Pancreas (tissue), 10 donors: ENCODE measurements at places on chromosomes 3 and 15. TPM values are rescaled to one million over a fixed set of nuclear protein-coding genes. Genes with fewer than 3 reads are reported as not detected.

Gene MORC1
- total RNA-seq, result not detected

Gene HYAL1
- 7.1 TPM for total RNA-seq

Gene GNB4
- 1.5 TPM for total RNA-seq

Gene SLCO2A1
- total RNA-seq, result 10.7 TPM

Gene PPP2R3A
- total RNA-seq, result 4.1 TPM

Gene DPPA4
- not detected for total RNA-seq

Gene DUOX2
- total RNA-seq, result 0.79 TPM

Gene MLH1
- total RNA-seq, result 16.4 TPM

Gene PLA2G4D
- total RNA-seq, result 0.09 TPM

Gene HSPBAP1
- 4.7 TPM for total RNA-seq

Gene ROBO1
- 8.5 TPM for total RNA-seq

Gene GHSR
- not detected for total RNA-seq

Gene MRPL47
- 7.5 TPM for total RNA-seq

Gene LRRC49
- total RNA-seq, result 1.7 TPM

Gene TM6SF1
- total RNA-seq, result 0.19 TPM

Gene PAQR9
- 0.13 TPM for total RNA-seq

Gene CATSPER2
- total RNA-seq, result 1.6 TPM

Gene TLNRD1
- 8.4 TPM for total RNA-seq

Gene GOLGA8S
- total RNA-seq, result 1.2 TPM

Gene TUSC2
- total RNA-seq, result 16.8 TPM

Gene AHSG
- not detected for total RNA-seq

Gene KIF7
- 1.5 TPM for total RNA-seq

Gene CD200
- total RNA-seq, result 2.5 TPM

Gene ADAMTS7
- total RNA-seq, result 0.20 TPM

Gene MPI
- total RNA-seq, result 21.6 TPM

Gene TATDN2
- 16.7 TPM for total RNA-seq

Gene PPP1R14D
- total RNA-seq, result 0.23 TPM

Gene TUSC7
- not detected for total RNA-seq

Gene CCNB2
- 0.29 TPM for total RNA-seq

Gene BNIP2
- 16.5 TPM for total RNA-seq

Gene SRGAP3
- total RNA-seq, result 3.2 TPM

Gene FBXW12
- 4.0 TPM for total RNA-seq

Gene EOMES
- total RNA-seq, result 0.41 TPM

Gene RTP3
- total RNA-seq, result not detected

Gene MAGEL2
- total RNA-seq, result 1.4 TPM

Gene TYRO3
- 13.4 TPM for total RNA-seq

Gene PDCD10
- 12.2 TPM for total RNA-seq

Gene FBXL2
- total RNA-seq, result 2.4 TPM

Gene PPARG
- 4.4 TPM for total RNA-seq

Gene TGM5
- not detected for total RNA-seq

Gene TM4SF18
- total RNA-seq, result 3.6 TPM

Gene C3orf85
- total RNA-seq, result not detected

Gene ALAS1
- total RNA-seq, result 18.0 TPM

Gene ADCY5
- 6.0 TPM for total RNA-seq

Gene CGNL1
- total RNA-seq, result 23.9 TPM

Gene SCAANT1
- total RNA-seq, result not detected
